ENCODE measurements at places on chromosomes 1 and 21. TPM values are rescaled to one million over a fixed set of nuclear protein-coding genes. Genes with fewer than 3 reads are reported as not detected.

TM2D1 gene
- polyA plus RNA-seq = 41.8 TPM

SEC16B gene
- 1.2 TPM for polyA plus RNA-seq

PHC2 gene
- polyA plus RNA-seq = 53.1 TPM

RXFP4 gene
- polyA plus RNA-seq = not detected

CELA3A gene
- polyA plus RNA-seq = not detected

NAV1 gene
- 0.37 TPM for polyA plus RNA-seq

TSEN15 gene
- polyA plus RNA-seq = 14.6 TPM

PDE4B gene
- 25.2 TPM for polyA plus RNA-seq

PLPPR4 gene
- polyA plus RNA-seq = not detected

DNA sequence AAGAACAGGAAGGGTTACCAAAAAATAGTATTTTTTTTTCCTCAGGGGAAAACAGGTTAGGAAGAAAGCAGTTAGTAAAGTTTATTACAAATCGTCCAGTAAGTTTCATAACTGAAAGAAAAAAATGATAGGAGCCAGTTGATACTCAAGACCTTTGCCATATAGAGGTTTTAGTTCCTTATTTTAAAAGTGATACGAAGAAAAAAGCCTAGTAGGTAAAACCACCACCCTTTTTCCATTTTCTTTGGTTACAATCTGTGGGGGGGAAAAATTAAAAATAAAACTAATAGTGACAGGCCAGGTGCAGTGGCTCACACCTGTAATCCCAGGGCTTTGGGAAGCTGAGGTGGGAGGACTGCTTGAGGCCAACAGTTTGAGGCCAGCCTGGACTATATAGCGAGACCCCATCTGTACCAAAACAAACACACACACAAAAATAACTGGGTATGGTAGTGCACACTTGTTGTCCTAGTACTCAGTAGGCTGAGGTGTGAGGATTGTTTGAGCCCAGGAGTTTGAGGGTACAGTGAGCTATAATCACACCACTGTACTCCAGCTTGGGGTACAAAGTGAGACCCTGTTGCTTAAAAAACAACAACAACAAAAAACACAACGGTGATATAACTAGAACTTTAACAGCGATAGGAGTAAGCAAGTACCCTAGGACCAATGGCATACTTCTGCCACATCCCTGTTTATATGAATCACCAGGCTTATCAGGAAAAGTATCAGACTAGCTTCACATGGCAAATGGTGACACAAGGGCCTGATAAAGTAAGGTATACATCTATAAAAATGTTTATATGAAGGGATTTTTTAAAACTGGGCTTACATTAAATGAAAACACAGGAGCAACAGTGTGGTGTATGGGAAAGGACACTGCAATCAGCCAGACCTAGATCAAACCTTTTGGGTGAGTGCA, 5.4 kb downstream of the TMEM59 start:
- no peak for DNase-seq

- DNase-seq = no peak
Measured at GRCh38 chr1:58000116-58000515, 546.4 kb downstream of the OMA1 start.

GRCh38 chr1:241677201-241677600, 25.1 kb downstream of the WDR64 start:
- DNase-seq = no peak

DNA sequence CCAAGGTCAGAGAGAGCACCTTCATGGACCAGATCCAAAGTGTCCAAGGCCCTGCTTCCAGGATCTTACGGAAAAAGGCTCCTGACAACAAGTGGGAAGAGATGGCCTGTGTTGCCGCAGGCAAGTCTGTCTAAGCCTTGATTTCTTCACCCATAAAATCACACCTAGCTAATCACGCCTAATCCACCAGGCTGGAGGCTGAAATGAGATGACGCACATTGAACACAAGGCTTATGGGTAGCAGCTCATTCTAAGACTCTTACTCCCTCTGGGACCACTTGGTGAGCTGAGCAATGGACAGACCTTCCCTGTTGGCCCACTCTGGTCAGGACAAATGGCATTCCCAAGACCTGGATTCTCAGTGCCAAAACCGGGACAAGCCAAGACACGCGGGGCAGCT, 38.2 kb downstream of the GRIK3 start:
- DNase-seq = no peak

DNA sequence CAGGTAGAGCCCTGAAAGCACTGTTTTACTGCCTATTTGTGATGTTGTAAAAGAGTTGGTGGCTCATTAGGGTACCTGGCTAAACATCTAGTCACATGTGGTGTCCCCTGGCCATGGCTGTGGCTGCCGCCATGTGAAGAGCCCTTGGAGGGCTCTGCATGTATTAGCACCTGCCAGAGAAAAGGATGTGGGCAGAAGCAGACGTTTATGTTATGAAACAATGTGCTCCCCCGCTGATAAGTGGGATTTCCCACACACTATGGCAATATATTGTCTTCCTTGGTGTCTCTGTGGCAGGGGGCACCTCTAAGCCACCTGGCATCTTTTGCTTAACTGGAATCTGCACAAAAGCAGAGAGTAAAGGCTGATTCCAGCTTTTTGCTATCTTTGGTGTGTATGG, 9.6 kb downstream of the TENT5C start:
- DNase-seq = no peak

DNA sequence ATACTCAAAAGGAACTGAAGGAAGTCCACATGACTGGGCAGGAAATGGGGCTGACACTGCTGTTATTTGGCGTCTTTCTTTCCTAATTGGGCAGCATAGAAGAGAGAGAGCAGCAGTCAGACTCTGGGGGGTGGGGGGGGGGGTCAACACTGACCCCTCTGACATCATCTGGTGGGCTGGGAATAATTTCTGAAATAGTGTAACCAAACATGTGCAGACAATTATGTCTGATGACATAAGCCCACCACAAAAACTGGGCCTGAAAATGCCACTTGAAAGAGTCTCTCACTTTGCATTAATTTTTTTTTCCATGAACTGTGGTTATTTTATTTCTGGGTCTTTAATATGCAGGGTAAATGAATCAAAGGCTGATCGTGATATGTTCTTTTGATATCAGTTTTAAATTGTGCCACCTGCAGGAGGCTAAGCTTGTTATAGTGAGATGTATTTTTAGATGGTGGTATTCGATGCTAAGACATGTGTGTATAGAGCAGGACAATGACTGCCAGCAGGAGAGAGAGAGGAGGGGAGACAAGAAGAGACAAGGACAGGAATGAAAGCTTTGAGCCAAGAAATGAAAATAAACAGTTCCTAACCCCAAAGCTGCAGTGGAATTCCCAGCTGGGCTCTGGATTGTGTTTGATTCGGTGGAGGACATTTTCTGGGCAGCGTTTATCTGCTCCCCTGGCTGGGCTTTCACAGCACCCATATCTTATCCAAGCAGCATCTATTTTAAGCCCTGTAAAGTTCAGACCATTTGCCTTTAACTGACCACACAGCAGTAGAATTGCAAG, 264.7 kb downstream of the PBX1 start:
- no peak for DNase-seq

DNA sequence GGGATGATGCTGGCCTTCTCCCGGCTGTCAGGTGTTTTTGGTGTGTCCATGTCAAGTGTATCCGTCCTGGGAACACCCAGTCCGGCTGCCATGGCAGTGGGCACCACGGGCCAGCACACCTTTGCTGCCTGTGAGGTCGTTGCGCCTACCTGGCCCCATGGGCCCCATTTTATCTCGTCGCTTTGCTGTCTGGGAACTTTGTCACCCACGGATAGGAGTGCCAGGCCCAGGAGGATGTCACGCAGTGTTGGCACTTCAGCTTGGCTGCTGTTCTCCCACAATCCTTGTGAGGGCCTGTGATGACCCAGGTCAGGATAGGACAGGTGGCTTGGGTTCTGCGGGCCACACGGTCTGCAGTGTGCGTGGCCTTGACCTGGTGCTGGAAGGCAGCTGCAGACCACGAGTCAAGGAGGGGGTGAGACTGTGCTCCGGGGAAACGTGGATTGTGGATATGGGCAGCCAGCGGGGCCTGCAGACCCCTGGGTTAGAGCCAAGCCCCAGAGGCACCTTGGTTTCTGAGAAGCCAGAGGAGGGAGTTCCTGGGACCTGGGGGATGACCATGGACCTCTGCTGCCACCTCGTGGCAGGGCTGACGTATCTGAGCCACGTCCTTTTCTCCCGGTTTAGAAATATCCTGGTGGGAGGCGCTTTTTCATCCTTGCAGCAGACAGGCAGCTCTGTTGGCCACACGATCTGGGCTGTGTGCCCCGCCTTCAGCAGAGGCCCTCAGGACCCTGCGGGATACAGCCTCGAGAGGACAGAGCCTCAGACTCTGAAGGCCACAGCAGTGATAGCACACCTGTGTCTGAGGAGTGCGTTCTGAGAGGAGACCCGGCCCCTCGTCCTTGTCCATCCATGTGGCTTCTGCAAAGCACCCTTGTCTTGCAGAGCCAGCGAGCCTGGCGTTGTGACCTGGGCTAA, 161.1 kb upstream of the COL6A1 start:
- peak; percentile 79 for DNase-seq

DNA sequence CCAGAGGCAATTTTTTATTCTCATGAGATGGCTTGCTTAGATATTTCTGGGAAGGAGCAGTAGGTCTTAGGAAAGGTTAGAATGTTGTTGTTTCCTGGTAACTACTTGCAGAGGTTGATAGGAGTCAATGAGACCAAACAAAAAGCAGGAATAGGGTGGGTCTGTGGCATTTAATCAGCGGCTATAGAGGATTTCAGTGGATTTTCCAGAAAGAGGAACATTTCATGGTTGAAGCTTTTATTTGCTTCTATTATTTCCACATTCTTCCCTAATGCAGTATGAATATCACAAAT, 111.3 kb upstream of the PALMD start:
- DNase-seq = no peak

- DNase-seq = no peak
Measured at GRCh38 chr1:166952002-166952746, 23.2 kb downstream of the ILDR2 start.

- DNase-seq = peak; percentile 54
Measured at GRCh38 chr1:113758631-113759332, 504 bp downstream of the PHTF1 start.

- DNase-seq = no peak
Measured at GRCh38 chr1:27517907-27518718, 28.1 kb upstream of the WASF2 start.

GRCh38 chr1:81232420-81232819, 568.3 kb upstream of the ADGRL2 start:
- no peak for DNase-seq

DNA sequence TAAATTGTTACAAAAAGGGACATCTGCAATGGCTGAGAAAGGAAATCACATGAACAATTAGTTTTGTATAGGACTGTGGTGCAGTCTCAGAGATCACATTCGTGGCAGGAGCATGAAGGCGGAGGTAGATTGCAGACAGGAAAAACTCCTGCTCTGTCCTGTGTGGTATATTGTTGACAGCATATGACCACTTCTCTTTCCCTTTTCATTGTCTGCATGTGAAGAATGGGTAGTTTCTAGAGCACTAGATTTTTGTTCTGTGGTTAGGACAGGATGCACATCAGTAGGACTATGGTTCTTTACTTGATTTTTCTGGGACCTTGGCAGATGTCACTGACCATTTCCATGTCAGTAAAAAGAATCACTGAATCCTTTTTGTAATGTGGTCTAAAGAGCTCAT, 625.9 kb upstream of the PKN2 start:
- DNase-seq = no peak

Data from CD14-positive monocyte (primary cell).